ENCODE measurements at places on chromosomes 2 and 18.

DNA sequence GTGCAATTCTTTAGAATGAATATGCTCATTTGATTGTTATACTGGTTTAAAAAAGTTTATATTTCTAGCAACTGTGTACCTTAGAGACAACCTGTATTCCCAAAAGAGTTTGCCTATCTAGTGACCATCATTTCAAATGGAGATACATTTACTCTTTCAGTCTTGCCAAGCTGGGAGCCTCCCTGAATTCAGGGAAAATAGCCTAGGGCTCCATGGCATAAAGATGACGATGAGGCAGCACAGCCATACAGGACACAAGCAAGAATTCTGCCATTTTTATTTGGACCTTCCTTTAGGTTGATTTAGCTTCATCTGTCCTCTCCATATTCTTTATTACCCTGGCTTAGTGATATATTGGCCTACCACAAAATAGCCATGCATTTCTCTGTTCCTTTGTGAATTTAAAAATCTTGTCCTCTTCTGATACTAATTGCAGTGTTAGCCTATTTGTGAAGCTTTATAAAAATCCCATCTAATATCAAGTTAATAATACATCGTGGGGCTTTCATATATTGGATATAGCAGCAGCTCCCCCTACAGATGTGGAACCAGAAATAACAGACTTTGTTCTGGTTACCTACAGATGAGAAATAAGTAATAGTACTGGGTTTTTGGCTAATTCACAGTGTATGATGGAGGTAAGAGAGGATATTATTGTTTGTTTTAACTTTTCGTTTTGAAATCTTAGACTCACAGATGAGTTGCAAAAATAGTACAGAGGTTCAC is 1661.9 kb upstream of the PIK3C3 start:
- no peak for DNase-seq

DNA sequence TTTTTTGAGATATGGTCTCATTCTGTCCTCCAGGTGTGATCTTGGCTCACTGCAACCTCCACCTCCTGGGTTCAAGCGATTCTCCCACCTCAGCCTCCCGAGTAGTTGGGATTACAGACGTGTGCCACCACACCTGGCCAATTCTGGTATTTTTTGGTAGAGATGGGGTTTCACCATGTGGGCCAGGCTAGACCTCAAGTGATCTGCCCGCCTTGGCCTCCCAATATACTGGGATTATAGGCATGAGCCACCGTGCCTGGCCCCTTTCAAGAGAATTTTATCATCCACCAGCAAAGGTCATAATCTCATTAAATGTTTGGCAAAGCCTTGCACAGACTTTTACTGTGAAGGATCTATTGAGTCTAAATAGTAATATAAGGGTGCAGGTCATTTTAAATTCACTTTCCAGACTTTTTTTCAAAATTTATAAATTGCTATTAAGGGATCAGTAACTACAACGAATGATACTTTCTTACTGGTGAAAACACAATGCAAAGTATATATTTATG is 2.5 kb downstream of the HADHA start:
- no peak for DNase-seq

DNA sequence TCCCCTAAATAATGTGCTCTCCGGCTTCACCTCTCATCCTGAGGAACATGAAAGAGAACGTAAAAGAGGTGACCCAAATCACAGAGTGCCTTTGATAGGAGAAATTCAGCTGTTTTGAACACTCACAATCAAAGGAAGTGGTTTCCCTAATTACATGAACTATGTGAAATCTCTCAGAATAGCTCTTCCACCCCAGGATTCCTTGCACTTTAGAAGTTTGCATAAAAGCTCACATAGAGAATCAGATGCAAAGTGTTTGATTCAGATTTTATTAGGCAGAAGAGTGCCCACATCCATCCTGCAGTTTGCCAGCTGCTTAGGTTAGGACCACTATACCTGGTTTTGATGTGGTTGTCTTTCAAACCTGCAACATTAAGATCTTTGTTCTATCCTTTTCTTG is 61.0 kb downstream of the MAP3K20 start:
- no peak for DNase-seq

GRCh38 chr2:122704109-122704563 is 948.7 kb downstream of the TSN start:
- DNase-seq: no peak

GRCh38 chr2:79697200-79697599 is 184.3 kb downstream of the CTNNA2 start:
- no peak for DNase-seq

- peak; percentile 41 for DNase-seq
Measured at GRCh38 chr2:216519154-216519762, 20.6 kb downstream of the RPL37A start.

DNA sequence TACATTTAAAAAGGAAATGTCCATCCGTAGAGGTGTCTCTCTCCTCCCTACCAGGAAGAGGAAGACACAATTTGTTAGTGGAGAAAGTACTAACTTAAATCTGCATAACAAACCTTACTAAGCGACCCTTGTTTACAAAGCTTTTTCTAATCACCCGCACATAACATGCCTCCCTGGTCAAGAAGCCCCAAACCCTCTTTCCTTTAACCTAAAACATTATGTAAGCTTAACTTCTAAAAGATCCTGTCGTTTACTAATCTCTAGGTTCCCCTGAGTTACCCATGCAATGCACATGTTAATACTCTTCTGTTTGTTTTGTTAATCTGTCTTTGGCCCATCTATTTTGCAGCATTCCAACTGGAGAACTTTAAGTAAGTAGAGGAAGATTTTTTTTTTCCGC is 630.3 kb upstream of the NRXN1 start:
- no peak for DNase-seq

DNA sequence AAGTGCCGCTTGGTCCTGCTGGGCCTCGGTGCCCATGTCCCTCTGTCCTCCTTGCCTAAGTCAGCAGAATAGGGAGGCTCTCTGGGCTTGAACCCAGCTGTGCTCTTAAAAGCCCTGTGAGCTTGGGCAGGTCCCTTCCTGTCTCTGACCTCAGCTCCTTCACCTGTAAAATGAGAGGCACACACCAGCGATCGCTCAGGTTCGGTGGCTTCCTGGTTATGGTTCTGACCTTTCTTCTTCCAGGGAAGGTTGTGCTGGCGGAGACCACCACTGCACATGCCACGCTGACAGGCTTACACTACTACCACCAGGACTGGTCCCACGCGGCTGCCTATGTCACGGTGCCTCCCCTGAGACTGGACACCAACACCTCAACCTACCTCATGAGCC is 36.1 kb upstream of the MAPRE3 start:
- no peak for DNase-seq

GRCh38 chr2:146246736-146247523 is 1597.9 kb upstream of the ACVR2A start:
- DNase-seq: no peak

- DNase-seq: no peak
Measured at GRCh38 chr2:70767079-70767698, 811 bp downstream of the ADD2 start.

DNA sequence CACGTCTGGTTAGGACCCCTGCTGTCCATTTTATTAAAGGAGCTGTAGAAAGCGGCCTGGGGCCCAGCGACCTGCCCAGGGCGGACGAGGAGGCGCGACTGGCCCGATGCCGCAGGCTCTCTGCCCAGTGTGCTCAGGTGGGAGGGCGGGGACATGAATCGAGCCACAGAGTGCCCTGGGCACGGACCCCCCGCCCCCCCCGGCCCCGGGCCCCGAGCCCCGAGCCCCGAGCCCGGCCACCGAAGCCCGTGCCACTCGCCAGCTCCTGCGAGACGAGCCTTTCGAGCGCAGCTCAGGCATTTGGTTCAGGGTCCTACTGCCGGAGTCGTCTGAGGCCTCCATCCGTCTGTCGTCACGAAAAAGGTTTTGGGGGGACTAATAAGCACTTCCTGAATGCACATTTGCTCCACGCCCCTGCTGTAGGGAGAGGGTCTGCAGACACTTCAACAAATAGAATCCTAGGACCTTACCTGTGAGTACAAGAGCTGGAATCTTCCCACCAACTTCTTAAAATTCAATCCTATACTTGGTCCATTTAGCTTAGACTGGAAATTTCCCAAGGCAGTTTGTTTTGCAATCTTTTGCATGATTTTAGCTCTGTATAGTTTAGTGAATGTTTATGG is 602 bp upstream of the ADAM17 start:
- DNase-seq: peak; percentile 7

DNA sequence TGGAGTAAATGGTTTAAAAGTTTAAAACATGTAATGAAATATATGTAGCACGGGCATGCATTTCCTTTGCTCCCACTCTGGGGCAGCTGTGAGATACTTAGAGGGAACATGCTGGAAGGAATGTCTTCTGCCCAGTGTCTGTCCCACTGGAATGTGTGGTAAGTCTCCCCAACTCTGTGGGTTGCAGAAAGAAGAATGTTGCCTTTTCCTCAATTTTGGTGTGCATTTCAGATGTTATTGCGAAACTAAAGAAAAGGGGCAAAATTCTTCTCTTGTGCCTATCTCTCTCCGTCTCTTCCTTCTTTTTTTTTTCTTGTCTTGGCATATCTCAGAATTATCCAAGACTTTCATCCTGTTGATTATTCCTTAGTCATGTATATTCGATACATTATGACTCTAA is 201.1 kb downstream of the SH3RF3 start:
- no peak for DNase-seq

DNA sequence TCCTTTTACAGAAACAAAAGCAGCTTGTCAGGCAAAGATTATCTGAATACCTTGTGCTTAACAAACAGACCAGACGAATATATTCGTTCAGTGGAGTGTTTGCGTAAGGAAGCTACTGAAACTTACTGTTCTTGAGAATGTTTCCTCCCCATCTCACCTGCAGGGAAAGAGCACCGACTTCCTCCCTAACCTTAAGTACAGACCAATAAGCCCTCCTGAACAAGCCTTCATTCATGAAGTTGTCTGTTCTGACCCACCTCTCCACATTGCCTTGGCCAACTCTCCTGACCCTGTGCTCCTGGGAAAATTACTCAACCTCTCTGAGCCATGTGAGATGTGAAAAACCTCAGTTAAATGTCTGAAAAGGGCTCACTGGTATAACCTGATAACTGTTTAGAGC is 35.2 kb downstream of the STK39 start:
- DNase-seq: no peak

DNA sequence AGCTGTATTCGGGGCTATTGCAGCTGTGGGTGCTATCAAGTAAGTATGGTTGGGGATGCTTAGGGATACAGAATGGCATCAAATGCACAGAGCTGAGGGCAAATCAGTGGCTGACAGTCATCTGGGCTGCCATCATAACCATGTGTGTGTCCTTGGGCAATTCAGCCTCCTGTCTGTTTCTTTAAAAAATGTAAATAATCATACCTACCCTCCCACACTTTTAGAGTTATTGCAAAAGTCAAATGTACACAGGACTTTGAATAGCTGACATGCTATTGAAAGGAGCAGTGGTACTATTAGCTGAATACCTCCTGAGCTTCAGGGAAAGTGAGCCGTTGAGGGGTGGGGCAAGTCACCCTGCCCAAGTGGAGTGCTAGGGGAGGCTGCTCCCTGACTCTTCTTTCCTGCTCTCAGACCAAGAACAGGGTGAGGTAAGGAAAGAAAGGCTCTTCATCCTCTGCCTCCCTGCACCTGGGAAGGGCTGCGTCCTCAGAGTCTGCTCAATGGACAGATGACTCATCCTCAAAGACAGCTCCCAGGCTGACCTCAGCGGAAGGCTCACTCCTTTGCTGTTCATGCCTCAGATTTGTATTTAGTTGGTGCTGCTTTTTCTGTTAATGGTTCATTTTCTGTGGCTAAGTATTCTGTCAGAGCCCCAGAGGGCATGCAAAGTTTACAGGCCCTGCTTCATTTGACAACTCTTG is 54.9 kb upstream of the BZW1 start:
- no peak for DNase-seq

Data from activated T-cell treated with anti-CD3 and anti-CD28 coated beads for 4 hours (primary cell).